A549 (cell line): ENCODE measurements at places on chromosomes 5 and 9.

DNA sequence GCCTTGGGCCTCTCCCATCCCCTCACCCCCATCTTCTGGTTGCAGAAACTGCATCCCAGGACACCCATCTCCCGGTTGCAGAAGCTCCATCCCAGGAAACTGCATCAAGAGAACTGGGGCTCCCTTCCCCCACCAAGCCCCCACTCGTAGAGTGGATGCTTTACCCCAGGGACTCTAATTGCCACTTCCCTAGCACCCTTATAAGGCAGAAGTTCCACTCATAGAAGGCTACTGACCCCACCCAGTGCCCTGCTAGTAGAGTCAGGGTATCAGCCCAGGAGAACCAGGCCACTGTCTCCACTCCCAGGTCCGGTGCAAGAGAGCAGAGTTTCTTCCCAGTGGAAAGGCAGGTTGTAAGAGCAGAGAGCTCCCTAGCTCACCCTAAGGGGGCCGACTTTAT is 12.2 kb upstream of the SYK start:
- DNase-seq = no peak

DNA sequence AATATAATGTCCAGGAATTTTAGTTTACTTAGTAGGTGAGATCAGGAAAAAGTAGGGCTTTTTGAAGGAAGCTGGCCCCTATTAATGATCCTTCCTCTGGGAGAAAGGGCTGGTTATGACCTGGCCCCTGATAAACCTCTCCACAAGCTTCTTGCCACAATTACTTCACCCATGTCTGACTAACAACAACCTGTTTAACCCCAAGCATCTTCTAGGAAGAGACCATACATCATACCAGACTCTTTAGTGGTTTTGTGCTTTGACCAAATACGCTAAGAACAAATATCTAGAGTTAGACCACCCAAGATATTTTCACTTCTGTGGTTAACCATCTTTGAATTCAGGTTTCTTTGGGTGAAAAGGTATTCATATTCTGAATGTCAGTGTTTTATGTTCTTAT is 174.0 kb upstream of the SLC27A6 start:
- DNase-seq = no peak

GRCh38 chr5:33091571-33092363 is 349.0 kb upstream of the TARS1 start:
- DNase-seq = no peak

- DNase-seq = no peak
Measured at GRCh38 chr5:16392718-16393117, 72.9 kb downstream of the ZNF622 start.

- no peak for DNase-seq
Measured at GRCh38 chr9:103533318-103533717, 538.2 kb downstream of the CYLC2 start.

GRCh38 chr9:109934136-109934856 is 154.3 kb downstream of the PALM2AKAP2 start:
- DNase-seq = no peak

DNA sequence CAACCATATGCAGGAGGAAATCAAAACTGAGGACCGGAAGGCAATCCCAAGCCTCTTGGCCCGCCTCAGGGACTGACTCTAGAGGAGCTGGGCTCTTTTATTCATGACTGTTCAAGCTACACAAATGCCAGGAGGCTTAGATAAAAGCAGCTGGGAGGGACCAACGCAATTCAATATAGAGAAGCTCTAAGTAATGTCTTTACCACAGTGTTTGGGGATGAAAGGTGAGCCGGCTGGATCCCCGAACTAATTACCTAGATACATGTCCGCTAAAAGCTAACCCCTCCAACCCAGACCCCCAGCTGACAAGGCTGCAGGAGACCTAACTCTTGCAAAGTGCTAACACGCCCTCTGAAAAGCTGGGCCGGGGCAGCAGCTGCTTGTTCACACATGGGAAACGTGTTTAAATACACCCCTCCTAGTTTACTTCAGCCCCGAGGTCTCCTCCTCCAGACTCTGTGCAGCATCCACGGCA is 67.5 kb downstream of the TLE1 start:
- DNase-seq = no peak

GRCh38 chr9:123268199-123268464 is 254 bp downstream of the STRBP start:
- no peak for DNase-seq

GRCh38 chr5:89849830-89850512 is 559.6 kb downstream of the CETN3 start:
- DNase-seq = no peak

DNA sequence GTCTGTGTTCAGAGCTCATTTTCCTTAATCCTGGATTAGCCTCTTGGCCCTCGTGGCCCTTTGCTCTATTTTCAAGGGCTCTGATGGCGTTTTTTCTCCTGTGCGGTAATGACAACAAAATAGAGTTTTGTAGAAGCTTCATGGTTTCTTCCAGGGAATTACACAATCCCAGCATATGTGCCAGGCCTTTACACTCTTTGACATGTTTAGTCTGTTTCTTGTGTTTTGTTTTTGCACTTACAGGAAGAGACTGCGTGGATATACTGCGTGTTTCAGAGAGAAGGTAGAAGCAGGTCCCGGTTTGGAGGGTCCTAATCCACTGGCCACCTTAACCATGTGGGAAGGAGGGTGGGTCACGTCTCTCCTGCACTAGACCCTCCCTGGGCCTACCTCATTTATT is 400.2 kb upstream of the IRX4 start:
- no peak for DNase-seq

DNA sequence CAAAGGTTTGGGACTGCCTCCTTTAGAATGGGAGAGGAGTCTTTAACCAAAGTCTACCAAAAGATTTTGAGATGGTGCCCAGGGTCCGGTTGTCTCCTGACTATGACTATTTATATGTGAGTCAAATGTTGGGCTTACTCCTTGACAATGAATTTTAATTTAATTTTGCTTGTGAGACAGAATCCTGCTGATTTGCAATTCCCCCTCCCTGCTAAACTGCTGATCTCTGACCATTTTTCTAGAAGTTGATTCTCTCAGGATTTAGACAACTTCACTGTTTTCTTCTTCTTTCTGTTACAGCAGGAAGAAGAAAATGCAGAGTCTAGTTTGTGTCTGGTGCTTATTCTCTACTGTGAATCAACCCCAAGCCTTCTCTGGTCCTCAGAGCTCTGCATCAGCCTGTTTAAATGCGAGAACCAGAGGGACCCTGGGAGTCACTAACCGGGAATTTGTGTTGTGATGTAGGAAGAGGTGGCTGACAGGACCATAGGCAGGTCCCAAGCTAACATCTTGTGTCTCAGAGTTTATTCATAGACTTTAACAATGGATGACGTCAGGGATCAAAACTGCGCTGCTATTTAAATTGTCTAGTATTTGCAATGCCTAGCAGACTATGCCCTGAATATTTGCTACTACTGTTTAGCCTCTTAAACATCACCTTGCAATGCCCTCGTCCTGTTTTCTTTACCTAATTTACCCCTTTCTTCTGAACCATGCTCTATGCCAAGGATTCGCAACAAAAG is 124.0 kb upstream of the TAF11L2 start:
- peak; percentile 58 for DNase-seq

GRCh38 chr5:77308154-77308960 is 97.9 kb downstream of the PDE8B start:
- DNase-seq = no peak

GRCh38 chr9:127613583-127613954 is 1.5 kb downstream of the STXBP1 start:
- DNase-seq = no peak

DNA sequence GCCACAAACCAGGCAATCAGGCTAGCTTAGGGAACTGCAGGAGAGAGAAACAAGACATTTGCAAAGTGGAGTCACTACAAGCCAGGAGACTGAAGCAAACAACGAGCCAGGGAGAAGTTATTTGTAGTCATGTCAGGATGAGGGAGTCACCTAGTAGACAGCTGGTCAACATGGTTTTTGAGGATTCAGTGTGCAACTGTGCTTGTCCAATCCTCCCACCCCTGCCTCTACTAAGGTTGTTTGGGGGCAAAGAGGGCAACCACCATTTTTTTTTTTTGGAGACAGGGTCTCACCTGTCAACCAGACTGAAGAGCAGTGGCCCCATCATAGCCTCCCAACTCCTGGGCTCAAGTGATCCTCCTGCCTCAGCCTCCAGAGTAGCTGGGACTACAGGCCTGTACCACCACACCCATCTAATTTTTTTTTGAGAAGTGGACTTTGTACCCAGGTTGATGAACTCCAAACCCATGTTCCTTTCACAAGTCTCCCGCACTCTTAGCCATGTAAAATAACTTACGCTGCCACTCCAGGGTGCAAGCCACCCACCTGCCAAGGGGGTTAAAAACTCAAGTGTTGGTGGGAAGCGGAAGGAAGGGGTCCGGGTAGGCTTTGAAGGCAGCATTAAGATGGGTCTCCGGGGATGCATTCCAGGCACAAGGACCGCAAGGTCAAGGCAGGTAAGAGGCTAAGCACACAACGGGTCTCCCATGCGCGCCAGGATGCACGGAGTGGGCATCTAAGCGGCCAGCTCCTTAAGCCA is 995 bp downstream of the RPL35 start:
- DNase-seq = no peak

- DNase-seq = no peak
Measured at GRCh38 chr5:171648279-171649074, 137.1 kb upstream of the SMIM23 start.

GRCh38 chr5:24909210-24909609 is 264.4 kb upstream of the CDH10 start:
- DNase-seq = no peak

DNA sequence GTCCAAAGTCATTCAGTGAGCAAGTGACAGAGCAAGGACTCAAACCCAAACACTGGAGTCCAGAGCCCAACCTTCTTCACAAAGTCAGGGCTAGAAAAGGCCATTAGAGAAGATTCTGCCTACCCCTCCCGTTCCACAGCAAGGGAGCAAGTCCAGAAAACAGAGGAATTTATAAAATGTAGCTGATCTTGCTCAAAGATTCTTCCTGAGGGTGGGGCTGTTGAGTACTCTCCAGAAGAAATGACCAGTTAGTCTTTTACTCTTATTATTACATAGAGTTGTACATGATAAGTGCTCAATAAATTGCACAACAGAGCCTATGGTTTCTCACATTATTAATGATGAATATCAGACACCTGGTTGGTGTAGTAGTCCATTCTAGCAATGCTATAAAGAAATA is 39.3 kb upstream of the HMHB1 start:
- no peak for DNase-seq

DNA sequence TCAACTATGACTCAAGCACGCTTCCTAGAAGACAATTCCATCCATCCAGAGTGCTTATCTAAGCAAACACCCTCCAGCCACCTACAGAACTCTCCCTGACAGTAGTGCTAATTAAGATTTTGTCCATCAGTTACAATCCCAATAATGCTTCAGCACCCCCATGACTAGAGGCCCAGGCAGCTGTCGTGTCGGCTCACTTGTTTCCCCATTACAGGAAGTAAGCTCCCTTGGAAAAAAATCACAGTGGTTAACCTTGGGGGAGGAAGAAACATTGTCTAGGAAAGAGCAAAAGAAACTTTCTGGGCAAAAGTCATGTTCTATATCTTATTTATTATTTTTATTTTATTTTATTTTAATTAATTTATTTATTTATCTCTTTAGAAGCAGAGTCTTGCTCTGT is 108.8 kb upstream of the LPAR1 start:
- DNase-seq = no peak

DNA sequence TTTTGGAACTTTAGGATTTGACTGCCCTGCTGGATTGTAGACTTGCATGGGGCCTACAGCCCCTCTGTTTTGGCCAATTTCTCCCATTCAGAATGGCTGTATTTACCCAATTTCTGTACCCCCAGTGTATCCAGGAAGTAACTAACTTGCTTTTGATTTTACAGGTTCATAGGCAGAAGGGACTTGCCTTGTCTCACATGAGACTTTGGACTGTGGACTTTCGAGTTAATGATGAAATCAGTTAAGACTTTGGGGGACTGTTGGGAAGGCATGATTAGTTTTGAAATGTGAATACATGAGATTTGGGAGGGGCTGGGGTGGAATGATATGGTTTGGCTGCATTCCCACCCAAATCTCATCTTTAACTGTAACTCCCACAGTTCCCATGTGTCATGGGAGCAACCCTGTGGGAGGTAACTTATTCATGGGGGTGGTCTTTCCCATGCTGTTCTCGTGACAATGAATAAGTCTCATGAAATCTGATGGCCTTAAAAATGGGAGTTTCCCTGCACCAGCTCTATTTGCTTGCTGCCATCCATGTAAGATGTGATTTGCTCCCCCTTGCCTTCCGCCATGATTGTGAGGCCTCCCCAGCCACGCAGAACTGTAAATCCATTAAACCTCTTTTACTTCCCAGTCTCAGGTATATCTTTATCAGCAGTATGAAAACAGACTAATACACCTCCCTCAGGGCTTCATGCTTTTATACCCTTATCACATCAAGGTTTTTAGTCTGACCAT is 206.6 kb downstream of the DENND1A start:
- no peak for DNase-seq

DNA sequence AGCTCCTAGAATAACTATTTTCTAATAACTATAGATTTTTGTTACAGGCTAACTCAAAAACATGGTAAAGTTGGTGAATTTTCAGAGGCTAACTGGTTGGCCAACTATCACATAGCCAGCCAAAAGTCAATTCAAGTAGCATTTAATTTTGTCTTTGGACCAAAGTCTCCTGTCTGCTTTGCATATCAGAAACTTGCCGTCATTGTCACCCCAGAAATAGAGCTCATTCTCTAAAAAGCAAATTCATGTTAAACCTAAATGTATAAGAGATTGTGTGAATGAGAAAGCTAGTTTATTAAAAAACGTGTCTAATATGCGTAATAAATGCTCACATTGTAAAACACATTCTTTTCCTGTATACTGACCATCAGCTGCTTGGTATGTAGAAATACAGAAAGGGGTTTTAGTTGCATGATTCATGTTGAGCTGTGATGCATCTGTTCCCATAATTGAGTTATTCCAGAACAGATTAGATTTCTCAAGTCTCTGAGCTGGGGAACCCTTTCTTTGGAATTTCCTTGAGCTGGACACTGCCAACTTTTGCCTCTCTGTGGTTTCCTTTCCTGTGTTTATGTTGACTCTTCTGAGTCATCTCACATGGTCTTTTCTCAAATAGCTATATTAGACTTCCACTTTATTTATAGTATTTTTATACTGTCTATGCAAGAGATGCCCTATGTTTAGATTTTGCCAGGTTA is 7.3 kb downstream of the SRFBP1 start:
- peak; percentile 73 for DNase-seq

- no peak for DNase-seq
Measured at GRCh38 chr5:16740066-16740810, 123.4 kb upstream of the RETREG1 start.

DNA sequence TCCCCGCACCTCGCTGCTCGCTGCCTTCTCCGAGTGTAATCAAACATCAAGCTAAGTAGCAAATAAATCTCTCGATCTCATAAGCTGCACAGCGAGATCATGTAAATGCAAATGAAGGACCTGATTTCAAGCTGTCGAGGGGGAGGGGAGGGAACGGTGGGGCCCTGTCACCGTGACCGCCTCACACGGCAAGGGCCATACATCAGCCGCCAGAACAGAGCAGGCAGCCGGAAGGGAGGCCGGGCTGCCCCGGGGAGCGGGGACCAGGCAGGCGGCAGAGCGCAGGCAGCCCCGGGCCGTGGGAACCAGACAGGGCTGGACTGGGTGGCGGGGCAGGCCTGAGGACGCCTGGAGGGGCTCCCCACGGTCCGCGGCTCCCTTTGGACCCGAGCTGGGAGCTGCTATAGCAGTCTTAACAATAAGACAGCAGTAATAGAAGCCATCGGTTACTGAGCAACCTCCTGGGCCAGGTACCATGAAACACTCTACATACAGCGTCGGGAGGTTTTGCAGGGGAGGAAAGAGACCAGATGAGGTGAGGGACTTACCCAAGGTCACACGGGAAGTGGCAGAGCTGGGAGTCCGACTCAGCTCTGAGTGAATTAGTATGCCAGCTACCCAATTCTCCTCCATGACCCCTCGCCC is 76.8 kb downstream of the CFAP77 start:
- no peak for DNase-seq

GRCh38 chr5:68191083-68191791 is 24.3 kb upstream of the PIK3R1 start:
- DNase-seq = no peak
